ENCODE measurements at places on chromosomes 3 and 15.
A peak's percentile ranks its signal among the peaks of the same experiment; 100 is the strongest.

DNA sequence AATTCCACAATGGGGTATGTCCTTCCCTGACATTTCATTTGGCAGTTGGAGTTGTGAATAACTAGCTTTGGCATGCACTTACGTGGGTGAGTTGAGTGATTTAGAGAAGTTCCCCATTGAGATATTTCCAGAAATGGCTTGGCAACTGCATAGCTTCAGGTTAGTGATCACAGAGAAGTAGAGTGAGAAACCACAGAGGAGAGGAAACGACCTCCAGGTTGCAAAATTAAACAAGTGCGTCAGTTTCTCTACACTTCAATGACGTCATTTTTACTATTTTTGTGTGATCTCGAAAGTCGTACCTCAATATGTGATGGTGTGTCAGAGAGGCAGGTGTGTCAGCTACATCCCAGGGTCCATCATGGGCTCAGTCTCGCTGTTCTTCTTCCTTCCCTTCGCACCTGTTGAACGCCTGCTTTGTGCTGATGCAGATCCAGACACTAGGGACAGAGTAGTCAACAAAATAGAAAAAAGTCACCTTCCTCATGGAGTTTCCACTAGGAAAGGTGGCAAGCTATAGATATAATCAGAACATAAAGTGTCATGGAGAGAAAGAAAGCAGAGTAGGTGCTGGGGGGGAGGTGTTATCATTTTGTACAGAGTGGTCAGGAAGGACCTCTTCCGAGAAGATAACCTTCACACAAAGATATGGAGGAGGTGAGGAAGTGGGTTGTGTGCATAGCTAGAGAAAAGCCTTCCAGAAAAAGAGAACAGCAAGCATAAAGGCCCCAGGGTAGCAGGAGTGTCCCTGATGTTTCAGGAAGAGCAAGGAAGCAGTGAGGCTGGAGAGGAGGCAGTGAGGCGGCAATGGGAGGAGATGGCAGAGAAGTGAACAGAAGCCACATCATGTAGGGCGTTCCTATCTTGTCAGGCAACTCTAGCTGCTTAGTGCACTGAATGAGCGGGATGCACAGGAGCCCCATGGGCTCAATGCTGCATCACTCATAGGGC is 75.6 kb downstream of the MCTP2 start:
- peaks cover 4% of the 10 kb centered on the region for H3K4me1 ChIP-seq
- H3K36me3 ChIP-seq = peaks cover 17% of the 10 kb centered on the region
- no peak overlapping the region for H3K4me3 ChIP-seq
- no peak for DNase-seq
- no peaks in the 10 kb centered on the region for H3K27me3 ChIP-seq

DNA sequence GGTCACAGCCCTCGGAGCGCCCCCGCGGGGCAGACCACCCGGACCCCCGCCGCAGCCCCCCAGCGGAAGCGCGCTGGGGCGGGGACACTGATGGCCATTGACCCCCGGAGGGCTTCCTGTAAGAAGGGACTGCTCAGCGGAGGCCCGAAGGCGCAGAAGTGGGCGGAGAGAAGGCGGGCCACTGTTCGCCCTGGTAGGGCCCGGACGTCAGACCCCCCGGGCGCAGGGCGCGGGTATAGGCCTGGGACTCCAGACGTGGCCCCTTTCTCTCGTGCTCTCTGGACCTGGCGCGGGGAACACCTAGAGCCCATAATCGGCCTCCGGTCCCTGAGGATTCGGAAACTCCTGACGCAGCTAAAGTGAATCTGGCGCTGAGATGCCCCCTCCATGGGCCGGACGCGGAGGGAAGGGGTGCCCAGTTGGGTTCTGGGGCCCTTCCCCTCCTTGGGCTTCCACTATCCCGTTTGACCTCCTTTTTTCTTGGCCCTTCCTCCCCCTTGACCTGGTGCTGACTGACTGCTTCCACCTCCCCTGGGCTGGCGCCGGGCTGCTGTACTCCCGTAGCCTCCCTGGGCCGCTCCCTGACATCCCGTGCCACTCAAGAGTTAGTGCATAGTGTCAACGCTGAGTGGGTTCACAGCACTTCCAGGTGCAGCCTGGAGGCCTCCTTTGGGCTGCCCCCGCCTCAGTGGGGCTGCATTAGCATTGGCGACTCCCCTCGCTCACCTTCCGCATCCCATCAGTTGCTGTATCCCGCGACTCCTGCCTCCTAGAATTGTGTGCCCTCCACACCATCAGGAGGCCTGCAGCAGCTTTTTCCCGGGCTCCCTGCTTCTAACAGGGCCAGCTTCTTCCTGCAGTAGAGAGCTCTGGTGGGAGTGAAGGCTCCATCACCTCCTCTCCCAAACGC is 694 bp downstream of the ABTB1 start:
- peaks cover 12% of the 10 kb centered on the region for H3K4me1 ChIP-seq
- H3K27me3 ChIP-seq = peaks cover 3% of the 10 kb centered on the region
- H3K4me3 ChIP-seq = peak overlapping the region; percentile 87
- peak; percentile 17 for DNase-seq

DNA sequence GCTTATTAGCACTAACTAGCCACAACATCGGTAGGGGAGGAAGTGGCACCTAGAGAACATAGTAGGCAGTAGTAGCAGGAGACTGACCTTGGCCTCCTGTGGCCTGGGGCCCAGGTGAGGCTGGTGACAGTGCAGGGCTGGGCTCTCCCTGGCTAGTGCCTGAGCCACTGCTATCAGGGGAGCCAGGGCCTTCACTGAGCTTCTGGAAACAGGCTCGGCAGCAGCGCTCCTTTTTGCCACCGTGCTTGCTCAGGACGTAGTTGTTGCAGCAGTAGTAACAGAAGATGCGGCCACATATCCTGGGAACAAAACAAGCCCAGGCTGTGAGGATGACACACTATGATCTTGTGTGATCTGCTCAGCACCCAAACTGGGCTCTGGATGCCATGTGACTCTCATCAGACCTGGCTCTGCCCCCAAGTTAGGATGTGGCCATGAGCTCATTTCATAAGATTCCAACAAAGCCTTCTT is 15.1 kb downstream of the CXCR6 start:
- no peaks in the 10 kb centered on the region for H3K27me3 ChIP-seq
- H3K4me3 ChIP-seq = no peak overlapping the region
- DNase-seq = no peak
- no peaks in the 10 kb centered on the region for H3K4me1 ChIP-seq

DNA sequence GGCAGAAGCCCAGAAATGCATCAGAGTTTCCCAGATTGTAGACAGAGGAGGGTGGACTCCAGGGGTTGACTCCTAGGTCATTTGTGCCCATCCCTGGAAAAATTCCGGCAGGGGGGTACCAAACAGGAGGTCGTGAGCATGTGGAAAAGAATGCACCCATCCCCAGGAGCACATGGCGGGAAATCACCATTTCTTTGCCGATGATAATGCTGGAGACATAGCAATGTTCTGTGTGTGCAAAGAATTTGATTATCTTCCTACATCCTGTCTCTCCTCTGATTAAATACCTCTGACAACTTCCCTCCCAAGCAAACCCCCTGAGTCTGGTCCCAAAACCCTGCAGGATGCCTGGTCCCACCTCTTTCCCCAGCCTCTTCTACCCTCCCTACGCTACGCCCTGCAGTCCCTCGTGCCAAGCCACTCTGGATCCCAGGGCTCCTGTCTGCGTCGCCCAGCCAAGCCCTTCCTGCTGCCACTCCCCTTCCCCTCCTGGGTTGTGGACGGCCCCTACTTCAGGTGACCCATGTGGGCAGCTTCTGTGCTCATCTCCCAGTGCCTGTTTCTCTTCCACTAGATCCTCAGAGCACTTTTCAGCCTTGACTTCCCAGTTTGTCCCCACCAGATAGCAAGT is 15.8 kb downstream of the WNT7A start:
- DNase-seq = no peak
- H3K4me3 ChIP-seq = no peak overlapping the region
- H3K27ac ChIP-seq = no peak overlapping the region
- no peaks in the 10 kb centered on the region for H3K36me3 ChIP-seq

- H3K36me3 ChIP-seq = no peaks in the 10 kb centered on the region
- DNase-seq = no peak
- H3K4me3 ChIP-seq = no peak overlapping the region
- peaks cover 24% of the 10 kb centered on the region for H3K4me1 ChIP-seq
- peaks cover 56% of the 10 kb centered on the region for H3K27me3 ChIP-seq
- H3K27ac ChIP-seq = no peak overlapping the region
Observed at GRCh38 chr15:40933517-40933902, 4.4 kb downstream of the DLL4 start.
